ENCODE measurements at places on chromosomes 1 and 21.

- H3K27ac ChIP-seq, result no peak overlapping the region
- H3K27me3 ChIP-seq, result peaks cover 13% of the 10 kb centered on the region
- no peaks in the 10 kb centered on the region for H3K36me3 ChIP-seq
- H3K4me3 ChIP-seq, result no peak overlapping the region
These were observed 167.3 kb upstream of the COA6 start for GRCh38 chr1:234205966-234206365.

DNA sequence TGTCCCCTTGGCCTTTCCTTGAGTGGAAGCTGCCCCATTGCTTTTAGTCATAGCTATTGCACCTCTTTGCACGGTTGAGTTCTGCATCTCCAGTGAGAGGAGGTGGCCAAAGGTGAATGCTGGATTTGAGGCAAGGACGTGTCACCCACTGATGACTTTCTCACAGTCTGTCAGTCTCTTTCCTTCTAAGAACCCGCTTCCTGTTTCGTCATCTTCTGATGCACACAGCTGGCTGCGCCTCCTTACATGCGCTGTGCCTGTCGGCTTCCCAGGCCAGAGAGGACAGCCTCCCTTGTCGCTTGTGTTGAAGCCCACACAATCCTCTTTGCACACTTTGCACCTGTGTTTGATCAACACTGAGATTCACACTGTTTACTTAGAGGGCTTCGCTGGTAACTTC is 41.8 kb upstream of the PWP2 start:
- H3K4me3 ChIP-seq, result peak overlapping the region; percentile 65
- peaks cover 41% of the 10 kb centered on the region for H3K4me1 ChIP-seq
- peak; percentile 74 for DNase-seq
- H3K36me3 ChIP-seq, result peaks cover 22% of the 10 kb centered on the region

- peaks cover 22% of the 10 kb centered on the region for H3K36me3 ChIP-seq
- no peaks in the 10 kb centered on the region for H3K27me3 ChIP-seq
- H3K4me1 ChIP-seq, result no peaks in the 10 kb centered on the region
- no peak overlapping the region for H3K27ac ChIP-seq
- DNase-seq, result no peak
These were observed 55.0 kb downstream of the TTC3 start for GRCh38 chr21:37128076-37128475.

DNA sequence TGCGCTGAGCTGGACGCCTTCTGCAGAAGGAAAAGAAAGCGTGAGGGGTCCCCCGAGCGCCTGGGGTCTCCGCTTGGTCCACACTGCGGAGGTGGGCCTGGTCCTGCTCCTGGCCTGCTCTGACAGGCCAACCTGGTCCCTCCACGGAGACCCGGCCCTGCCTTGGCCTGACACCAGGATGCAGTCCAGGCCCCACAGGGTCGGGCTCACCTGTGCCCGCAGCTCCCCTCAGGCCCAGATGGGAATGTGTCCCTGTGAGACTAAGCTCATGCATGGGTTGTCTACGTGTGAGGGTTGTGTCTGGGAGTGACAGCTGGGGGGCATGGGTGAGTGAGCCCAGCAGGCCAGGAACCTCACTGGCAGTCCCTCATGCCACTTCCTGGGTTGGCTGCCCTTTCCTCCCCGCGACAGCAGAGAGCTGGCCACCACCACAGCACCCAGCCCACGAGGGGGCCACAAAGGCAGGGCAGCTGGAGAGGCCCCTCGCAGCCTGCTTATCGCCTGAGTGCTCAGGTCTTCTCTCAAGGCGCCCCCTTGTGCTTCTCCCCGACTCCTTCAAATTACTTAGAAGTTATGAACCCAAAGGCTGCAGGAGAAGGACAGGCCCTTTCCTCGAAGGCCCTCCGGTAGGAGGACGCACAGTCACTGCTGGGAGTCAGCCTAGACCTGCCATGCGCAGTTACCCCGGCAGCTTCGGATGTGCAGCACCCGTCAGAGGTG is 41.1 kb downstream of the SLC45A1 start:
- peaks cover 10% of the 10 kb centered on the region for H3K36me3 ChIP-seq
- H3K27me3 ChIP-seq, result no peaks in the 10 kb centered on the region
- no peak for DNase-seq
- H3K4me1 ChIP-seq, result no peaks in the 10 kb centered on the region

DNA sequence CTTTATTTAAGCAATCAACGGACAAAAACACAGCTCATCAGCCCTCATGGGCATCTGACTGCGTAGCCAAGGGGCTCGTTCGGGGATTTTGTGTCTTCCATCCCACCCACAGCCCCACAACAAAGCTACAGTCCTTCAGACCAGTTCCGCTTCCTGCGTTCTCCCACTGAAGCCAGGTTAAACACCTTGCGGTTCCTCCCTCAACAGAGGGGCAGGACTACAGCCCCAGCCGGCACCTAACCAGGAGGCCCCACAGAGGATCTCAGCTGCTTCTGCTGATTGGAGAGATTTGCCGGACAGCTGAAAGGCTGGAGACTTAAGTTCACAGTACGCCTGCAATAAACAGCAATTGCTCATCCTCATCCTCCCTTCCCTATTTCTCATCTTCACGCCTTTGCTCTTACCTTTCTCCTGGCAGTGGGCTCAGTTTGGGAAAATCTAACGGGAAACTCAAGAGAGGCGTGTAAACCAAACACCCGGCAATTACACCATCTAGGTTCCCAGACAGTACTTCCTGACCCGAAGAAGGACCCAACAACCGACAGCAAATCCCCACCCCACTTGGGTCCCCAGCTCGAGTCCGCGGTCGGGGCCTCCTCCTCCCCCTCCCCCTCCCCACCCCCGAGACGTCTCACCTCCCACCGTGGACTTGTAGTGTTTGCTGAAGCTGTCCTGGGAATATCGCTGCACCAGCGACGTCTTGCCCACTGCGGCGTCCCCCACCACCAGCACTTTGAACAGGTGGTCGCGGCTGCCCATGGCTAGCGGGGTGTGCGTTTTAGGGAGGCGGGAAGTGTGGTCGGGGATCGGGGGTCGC is 876 bp downstream of the RAB29 start:
- DNase-seq, result peak; percentile 68
- H3K4me3 ChIP-seq, result peak overlapping the region; percentile 90
- peak overlapping the region; percentile 89 for H3K27ac ChIP-seq
- H3K4me1 ChIP-seq, result peaks cover 52% of the 10 kb centered on the region
- H3K27me3 ChIP-seq, result no peaks in the 10 kb centered on the region

DNA sequence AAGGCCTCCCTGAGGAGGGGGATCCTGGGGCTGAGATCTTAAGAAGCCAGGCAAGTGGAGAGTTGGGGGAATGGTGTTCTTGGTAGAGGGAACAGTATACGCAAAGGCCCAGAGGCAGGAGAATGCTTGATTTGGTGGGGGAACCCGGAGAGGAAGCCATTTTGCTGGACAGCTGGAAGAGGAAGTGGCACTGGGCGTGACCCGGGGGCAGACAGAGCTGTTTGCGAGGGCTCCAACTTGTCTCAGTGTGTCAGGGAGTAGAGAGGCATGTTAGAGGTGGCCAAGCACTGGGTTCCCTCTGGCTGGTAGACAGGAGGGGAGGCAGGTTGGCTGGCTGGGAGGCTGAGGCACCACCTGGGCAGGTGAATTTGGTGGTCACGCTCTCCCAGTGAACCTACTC is 96.3 kb upstream of the ACTL8 start:
- no peak overlapping the region for H3K4me3 ChIP-seq
- DNase-seq, result no peak
- H3K27ac ChIP-seq, result no peak overlapping the region
- no peaks in the 10 kb centered on the region for H3K36me3 ChIP-seq
- H3K4me1 ChIP-seq, result no peaks in the 10 kb centered on the region
- no peaks in the 10 kb centered on the region for H3K27me3 ChIP-seq

- H3K36me3 ChIP-seq, result peaks cover 66% of the 10 kb centered on the region
- H3K27me3 ChIP-seq, result no peaks in the 10 kb centered on the region
- H3K4me3 ChIP-seq, result peak overlapping the region; percentile 50
- peaks cover 69% of the 10 kb centered on the region for H3K4me1 ChIP-seq
- DNase-seq, result no peak
These were observed 14.3 kb downstream of the SAMSN1 start for GRCh38 chr21:14531757-14532316.

- no peak for DNase-seq
- no peak overlapping the region for H3K4me3 ChIP-seq
- no peak overlapping the region for H3K27ac ChIP-seq
- H3K27me3 ChIP-seq, result no peaks in the 10 kb centered on the region
- peaks cover 2% of the 10 kb centered on the region for H3K4me1 ChIP-seq
These were observed 34.8 kb downstream of the LIN9 start for GRCh38 chr1:226274138-226274537.

- no peak overlapping the region for H3K27ac ChIP-seq
- H3K4me3 ChIP-seq, result no peak overlapping the region
- peaks cover 21% of the 10 kb centered on the region for H3K27me3 ChIP-seq
- no peak for DNase-seq
- peaks cover 2% of the 10 kb centered on the region for H3K36me3 ChIP-seq
These were observed 70.5 kb upstream of the CTTNBP2NL start for GRCh38 chr1:112325504-112325903.

- no peaks in the 10 kb centered on the region for H3K36me3 ChIP-seq
- H3K4me3 ChIP-seq, result no peak overlapping the region
- no peak overlapping the region for H3K27ac ChIP-seq
- no peak for DNase-seq
- peaks cover 4% of the 10 kb centered on the region for H3K27me3 ChIP-seq
These were observed 174.1 kb upstream of the IGSF21 start for GRCh38 chr1:17933501-17933900.

- no peak for DNase-seq
- no peak overlapping the region for H3K27ac ChIP-seq
- no peaks in the 10 kb centered on the region for H3K27me3 ChIP-seq
- H3K36me3 ChIP-seq, result no peaks in the 10 kb centered on the region
These were observed 23.1 kb upstream of the USP25 start for GRCh38 chr21:15706696-15707095.

DNA sequence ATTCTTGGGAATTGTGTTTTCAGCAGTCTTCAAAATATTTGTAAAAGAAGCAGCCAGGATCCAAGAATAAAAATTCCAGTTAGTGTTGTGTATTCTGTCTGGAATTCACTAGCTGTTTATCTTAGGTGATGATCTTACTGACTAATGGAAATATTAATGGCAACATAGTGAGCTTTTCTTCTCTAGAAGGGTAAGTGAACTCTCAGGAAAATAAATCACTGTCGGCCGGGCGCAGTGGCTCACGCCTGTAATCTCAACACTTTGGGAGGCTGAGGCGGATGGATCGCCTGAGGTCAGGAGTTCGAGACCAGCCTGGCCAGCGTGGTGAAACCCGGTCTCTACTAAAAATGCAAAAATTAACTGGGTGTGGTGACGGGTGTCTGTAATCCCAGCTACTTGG is 87.4 kb upstream of the KIF1B start:
- no peaks in the 10 kb centered on the region for H3K27me3 ChIP-seq
- H3K36me3 ChIP-seq, result no peaks in the 10 kb centered on the region
- H3K27ac ChIP-seq, result no peak overlapping the region
- no peaks in the 10 kb centered on the region for H3K4me1 ChIP-seq
- H3K4me3 ChIP-seq, result no peak overlapping the region

- H3K27me3 ChIP-seq, result no peaks in the 10 kb centered on the region
- no peak for DNase-seq
- H3K27ac ChIP-seq, result no peak overlapping the region
- H3K36me3 ChIP-seq, result no peaks in the 10 kb centered on the region
These were observed 9.7 kb upstream of the STIL start for GRCh38 chr1:47323599-47324031.

DNA sequence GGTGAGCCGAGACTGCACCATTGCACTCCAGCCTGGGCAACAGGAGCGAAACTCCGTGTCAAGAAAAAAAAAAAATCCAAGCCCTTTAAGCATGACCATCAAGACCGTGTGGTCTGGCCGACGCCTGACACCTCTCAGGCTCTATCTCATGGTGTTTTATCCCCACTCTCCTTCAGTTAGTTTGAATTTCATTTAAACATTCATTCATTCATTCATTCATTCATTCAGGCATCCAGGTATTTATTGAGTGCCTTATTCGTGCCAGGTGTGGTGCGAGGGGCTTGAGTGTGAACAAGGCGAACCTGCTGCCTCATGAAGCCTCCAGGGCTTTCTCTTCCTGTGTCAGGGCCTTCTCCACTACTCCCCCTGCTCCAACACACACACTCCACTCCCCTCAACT is 22.6 kb upstream of the OPRD1 start:
- peaks cover 6% of the 10 kb centered on the region for H3K4me1 ChIP-seq
- DNase-seq, result no peak
- no peaks in the 10 kb centered on the region for H3K27me3 ChIP-seq

DNA sequence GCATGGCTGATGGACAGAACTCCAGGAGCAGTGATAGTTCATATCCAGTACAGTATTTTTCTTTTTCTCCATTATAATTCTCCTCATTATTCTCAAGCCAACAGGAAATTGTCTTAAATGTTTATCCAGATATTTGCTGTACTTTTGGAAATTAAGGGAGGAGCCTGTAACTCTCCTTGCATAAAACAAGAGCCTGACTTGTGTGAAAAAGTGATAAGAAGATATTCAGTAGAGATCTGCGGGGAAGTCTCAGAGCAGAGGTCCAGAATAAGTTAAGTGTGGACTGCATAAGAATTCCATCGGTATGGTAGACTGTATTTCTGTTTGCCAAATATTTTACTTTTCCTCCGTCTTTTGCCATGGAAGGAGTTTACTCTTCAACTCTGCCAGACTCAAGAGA is 70.2 kb downstream of the BACH1 start:
- no peak for DNase-seq
- H3K4me3 ChIP-seq, result no peak overlapping the region
- H3K36me3 ChIP-seq, result peaks cover 27% of the 10 kb centered on the region
- H3K27me3 ChIP-seq, result no peaks in the 10 kb centered on the region
- no peak overlapping the region for H3K27ac ChIP-seq
- H3K4me1 ChIP-seq, result peaks cover 11% of the 10 kb centered on the region

- H3K27me3 ChIP-seq, result peaks cover 13% of the 10 kb centered on the region
- no peaks in the 10 kb centered on the region for H3K36me3 ChIP-seq
- no peak overlapping the region for H3K27ac ChIP-seq
- DNase-seq, result no peak
These were observed 134.8 kb downstream of the ATG4C start for GRCh38 chr1:62918700-62919099.

- H3K27ac ChIP-seq, result peak overlapping the region; percentile 90
- peaks cover 3% of the 10 kb centered on the region for H3K27me3 ChIP-seq
- peak overlapping the region; percentile 91 for H3K4me3 ChIP-seq
- H3K36me3 ChIP-seq, result peaks cover 4% of the 10 kb centered on the region
These were observed 881 bp downstream of the USP25 start for GRCh38 chr21:15730484-15731242.

- no peak for DNase-seq
- H3K27me3 ChIP-seq, result no peaks in the 10 kb centered on the region
- no peak overlapping the region for H3K4me3 ChIP-seq
- no peaks in the 10 kb centered on the region for H3K36me3 ChIP-seq
These were observed 18.9 kb downstream of the CACHD1 start for GRCh38 chr1:64488862-64489261.

GRCh38 chr1:223714849-223715603 is 2.7 kb downstream of the CAPN2 start:
- peaks cover 55% of the 10 kb centered on the region for H3K4me1 ChIP-seq
- peaks cover 7% of the 10 kb centered on the region for H3K36me3 ChIP-seq
- H3K27me3 ChIP-seq, result no peaks in the 10 kb centered on the region
- no peak overlapping the region for H3K4me3 ChIP-seq

- no peaks in the 10 kb centered on the region for H3K36me3 ChIP-seq
- H3K4me1 ChIP-seq, result no peaks in the 10 kb centered on the region
- H3K27ac ChIP-seq, result no peak overlapping the region
- H3K27me3 ChIP-seq, result no peaks in the 10 kb centered on the region
These were observed 1142.1 kb upstream of the PRMT6 start for GRCh38 chr1:105914403-105914802.
